Natural killer cell treated with Interleukin-12 subunit alpha and Interleukin-12 subunit beta and Interleukin-15 and Interleukin-18, amount 100 ng/mL, for 72 hours (primary cell): ENCODE measurements at places on chromosomes 12 and 14.

- no peaks in the 10 kb centered on the region for H3K4me1 ChIP-seq
- H3K27ac ChIP-seq = no peak overlapping the region
- no peaks in the 10 kb centered on the region for H3K36me3 ChIP-seq
- no peak overlapping the region for H3K4me3 ChIP-seq
- no peak for DNase-seq
Measured at GRCh38 chr12:132623072-132623869, 4.7 kb downstream of the P2RX2 start.

- H3K27ac ChIP-seq = no peak overlapping the region
- H3K36me3 ChIP-seq = no peaks in the 10 kb centered on the region
- no peak for DNase-seq
- H3K4me1 ChIP-seq = no peaks in the 10 kb centered on the region
- H3K27me3 ChIP-seq = peaks cover 15% of the 10 kb centered on the region
Measured at GRCh38 chr12:48489012-48489411, 6.7 kb downstream of the C12orf54 start.

GRCh38 chr12:103627189-103627855, 40.2 kb downstream of the STAB2 start:
- no peaks in the 10 kb centered on the region for H3K36me3 ChIP-seq
- no peaks in the 10 kb centered on the region for H3K4me1 ChIP-seq
- no peak overlapping the region for H3K4me3 ChIP-seq
- no peak overlapping the region for H3K27ac ChIP-seq
- H3K27me3 ChIP-seq = peaks cover 19% of the 10 kb centered on the region
- DNase-seq = no peak

GRCh38 chr14:101151226-101151926, 247.9 kb upstream of the RTL1 start:
- H3K36me3 ChIP-seq = peaks cover 11% of the 10 kb centered on the region
- H3K4me1 ChIP-seq = no peaks in the 10 kb centered on the region
- peaks cover 37% of the 10 kb centered on the region for H3K27me3 ChIP-seq
- no peak for DNase-seq
